ENCODE measurements at places on chromosomes 11 and 22. TPM values are rescaled to one million over a fixed set of nuclear protein-coding genes. Genes with fewer than 3 reads are reported as not detected.

DNA sequence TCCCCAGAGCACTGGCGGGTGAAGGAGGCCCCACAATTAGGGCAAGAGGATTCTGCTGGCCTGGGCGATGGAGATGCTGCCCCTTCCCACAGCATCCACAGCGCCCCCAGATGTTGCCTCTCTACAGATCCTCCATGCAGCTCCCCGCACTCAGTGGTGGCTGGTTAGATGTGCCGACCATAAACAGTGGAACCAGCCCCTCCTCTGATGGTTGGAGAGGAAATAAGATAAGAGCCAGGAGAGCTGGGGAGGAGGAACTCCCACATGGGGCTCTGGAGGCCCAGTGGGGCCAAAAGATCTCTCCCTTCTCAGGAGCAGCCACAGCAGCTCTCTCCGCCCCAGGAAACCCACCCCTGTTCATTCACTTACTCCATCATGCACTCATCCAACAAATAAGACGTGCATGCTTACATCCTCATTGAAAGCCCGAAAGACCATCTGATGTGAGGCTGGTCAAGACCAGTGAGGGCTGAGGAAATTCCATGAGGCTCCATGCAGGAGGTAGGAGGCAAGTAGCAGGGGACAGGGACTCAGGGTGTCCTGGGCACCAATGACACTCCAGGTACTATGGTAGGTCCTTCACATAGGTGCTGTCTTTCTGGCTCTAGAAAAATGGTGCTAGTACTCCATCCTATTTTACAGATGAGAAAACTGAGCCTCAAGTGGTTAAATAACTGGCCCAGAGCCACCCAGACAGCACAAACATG is 1.5 kb downstream of the PTGDR2 start:
- H3K36me3 ChIP-seq, result peaks cover 5% of the 10 kb centered on the region
- H3K4me3 ChIP-seq, result no peak overlapping the region
- DNase-seq, result no peak
- H3K4me1 ChIP-seq, result no peaks in the 10 kb centered on the region
- no peak overlapping the region for H3K27ac ChIP-seq

Gene KDM4E
- total RNA-seq, result not detected

Gene KCNJ11
- 5.3 TPM for total RNA-seq

DNA sequence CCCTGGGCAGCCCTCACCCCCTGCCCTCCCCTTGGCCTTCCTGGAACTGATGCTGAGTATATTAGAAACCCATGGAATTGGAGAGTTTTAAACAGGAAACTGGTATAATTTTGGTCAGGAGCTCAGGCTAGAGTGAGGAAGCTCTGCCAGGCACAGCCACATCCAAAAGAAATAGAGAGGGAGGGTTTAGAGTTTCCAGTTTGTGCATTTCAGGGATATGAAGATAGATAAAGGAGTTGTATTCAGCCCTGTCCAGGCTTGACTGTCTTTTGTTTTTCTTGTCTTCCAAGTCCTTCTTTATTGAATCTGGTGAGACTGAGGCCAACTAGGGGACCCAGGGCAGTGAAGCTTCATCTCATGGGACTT is 71.8 kb downstream of the TSPAN18 start:
- no peak overlapping the region for H3K4me3 ChIP-seq
- H3K27ac ChIP-seq, result peak overlapping the region; percentile 89
- no peaks in the 10 kb centered on the region for H3K27me3 ChIP-seq
- H3K4me1 ChIP-seq, result peaks cover 8% of the 10 kb centered on the region

- H3K27ac ChIP-seq, result no peak overlapping the region
- no peaks in the 10 kb centered on the region for H3K36me3 ChIP-seq
- H3K4me3 ChIP-seq, result no peak overlapping the region
- H3K27me3 ChIP-seq, result no peaks in the 10 kb centered on the region
Observed at GRCh38 chr22:31086703-31087330, 5.7 kb downstream of the SMTN start.

DNA sequence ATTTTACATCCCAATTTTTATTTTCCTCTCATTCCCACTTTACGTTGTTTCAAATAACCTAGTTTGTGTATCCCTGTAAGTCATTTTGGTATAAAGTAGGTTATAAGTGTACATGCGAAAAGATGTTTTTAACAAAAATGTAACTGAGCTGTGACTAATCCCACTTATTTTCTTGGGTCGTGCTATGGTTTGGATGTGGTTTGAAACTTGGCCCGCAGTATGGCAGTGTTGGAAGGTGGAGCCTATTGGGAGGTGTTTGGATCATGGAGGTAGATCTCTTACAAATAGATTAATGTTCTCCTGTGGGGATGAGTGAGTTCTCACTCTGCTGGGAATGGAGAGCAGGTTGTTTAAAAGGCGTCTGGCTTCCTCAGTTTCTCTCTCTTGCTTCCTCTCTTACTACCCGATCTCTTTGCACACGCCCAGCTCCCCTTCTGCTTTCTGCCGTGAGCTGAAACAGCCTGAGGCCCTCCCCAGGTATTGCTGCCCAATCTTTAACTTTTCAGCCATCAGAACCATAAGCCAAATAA is 7.2 kb downstream of the RPL27A start:
- H3K4me3 ChIP-seq, result peak overlapping the region; percentile 75
- H3K4me1 ChIP-seq, result peaks cover 27% of the 10 kb centered on the region
- H3K36me3 ChIP-seq, result peaks cover 83% of the 10 kb centered on the region
- DNase-seq, result peak; percentile 40

- peaks cover 13% of the 10 kb centered on the region for H3K27me3 ChIP-seq
- H3K4me3 ChIP-seq, result no peak overlapping the region
Observed at GRCh38 chr11:33994937-33995336, 56.6 kb upstream of the CAPRIN1 start.

Gene OR5P2
- 3.8 TPM for total RNA-seq

Gene BCR
- total RNA-seq, result 88.3 TPM

Gene FIBIN
- not detected for total RNA-seq

Gene CBLIF
- total RNA-seq, result not detected
